Amygdala (tissue), 56 donors: ENCODE measurements at places on chromosomes 6 and 20.

GRCh38 chr6:166333172-166333995 is 9.0 kb downstream of the SFT2D1 start:
- no peak for DNase-seq

DNA sequence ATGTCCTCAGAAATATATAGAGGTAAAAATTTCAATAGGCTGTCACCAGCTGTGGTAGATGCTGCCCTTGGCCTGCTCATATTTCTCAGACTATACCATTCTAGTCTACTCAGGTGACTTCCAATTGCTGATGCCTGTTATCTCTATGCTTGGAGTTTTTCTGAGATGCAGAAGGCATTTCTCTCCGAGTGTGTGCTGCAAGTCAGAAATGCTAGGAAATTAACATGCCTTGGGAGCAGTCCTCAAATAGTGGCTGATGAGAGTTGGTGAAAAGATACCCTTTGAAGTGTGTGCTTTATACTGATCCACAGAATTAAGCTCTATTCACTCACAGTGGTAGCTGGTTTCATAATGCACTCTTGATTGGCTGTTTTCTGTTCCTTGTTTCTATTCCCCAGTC is 43.2 kb upstream of the PKIB start:
- DNase-seq, result no peak

DNA sequence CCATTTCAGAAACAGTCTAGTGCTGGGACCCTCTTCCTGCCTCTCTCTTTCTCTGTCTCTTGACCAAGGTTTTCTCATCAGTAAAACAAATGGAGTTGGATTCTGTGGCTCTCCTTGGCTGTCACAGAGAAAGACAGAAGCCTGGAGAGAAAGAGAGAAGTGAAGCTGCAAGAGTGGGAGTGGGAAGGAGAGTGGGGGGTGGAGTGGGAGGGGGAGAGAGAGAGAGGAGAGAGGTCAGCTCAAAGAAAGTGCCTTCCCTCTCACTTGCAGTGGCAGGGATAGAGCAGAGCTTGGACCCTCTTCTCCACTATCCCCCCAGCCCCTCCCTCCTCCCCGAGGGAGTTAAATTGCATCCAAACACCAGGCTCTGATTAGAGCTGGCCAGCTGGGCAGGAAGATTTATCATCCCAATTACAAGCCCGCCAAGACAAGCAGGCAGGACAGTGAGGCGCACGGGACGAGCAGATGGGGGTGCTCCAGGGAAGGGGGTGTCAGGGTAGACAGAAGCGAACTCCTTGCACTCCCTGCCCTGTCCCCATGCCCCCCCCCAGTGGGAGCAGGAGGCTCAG is 74.3 kb downstream of the CD40 start:
- DNase-seq, result no peak

- no peak for DNase-seq
These were observed at the start of gene FOXA2 for GRCh38 chr20:22584522-22584921. Gene FOXA2, minus strand, starts transcription at chr20:22584572. Its CDS starts 294 bp downstream, at chr20:22584278.

DNA sequence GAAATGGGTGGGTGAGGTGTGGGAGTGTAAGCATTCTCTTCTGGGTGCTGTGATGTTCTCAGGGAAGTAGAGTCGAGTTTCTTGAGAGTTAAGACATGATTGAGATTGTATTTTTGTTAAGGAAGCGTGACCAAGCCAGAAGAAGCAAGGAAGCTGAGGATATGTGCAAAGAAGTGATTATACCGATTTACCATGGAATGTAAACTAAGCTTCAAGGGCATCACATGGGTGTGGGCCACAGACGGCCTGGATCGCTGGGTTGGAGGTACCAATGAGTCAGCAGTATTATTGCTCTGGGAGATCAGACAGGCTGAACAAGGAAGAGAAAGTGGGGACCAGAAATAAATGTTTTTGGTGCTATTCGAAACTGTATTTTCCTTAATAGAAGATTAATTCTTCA is 184.1 kb upstream of the GMDS start:
- DNase-seq, result no peak

DNA sequence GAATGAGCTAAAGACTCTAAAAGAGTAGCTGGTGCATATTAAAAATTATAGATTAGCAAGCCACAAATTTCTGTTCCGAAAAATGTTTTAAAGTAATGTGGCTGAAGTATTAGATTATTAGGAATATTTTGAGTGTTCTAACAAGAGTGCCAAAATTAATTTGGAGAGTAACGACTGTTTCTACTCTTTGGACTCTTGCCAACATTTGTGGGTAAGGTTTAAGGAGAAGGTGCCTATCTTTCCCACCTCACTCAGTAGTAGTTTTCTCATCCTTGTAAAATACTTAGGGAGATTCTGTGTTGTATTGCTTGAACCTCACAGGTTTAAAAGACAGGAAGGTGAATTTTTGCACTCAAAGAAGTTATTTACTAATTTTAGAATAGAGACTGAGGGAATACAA is 5.0 kb downstream of the HSF2 start:
- DNase-seq, result no peak

GRCh38 chr20:63337786-63338420 is 23.2 kb downstream of the CHRNA4 start:
- DNase-seq, result no peak

DNA sequence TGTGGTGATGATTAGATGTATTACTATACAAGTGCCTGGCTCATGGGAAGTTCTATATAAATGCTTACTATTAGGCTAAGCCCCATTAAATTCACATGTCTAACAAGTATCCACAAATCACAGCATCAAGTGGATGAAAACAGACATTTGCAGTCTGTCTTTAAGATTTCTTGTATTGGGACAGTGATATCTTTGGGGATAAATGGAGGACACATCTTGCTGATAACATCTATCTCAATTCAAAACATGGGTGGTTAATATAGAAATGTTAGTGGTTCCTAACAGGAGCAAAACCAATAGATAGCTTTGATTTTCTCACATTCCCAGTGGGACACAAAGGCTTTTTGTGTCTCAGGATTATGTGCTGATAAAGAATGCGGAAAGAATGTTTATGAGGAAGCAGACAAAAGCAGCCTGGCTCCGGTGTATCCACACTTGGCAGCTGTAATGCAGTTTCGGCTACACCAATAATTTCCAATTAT is 29.3 kb downstream of the PTPRK start:
- DNase-seq, result no peak

- DNase-seq, result no peak
These were observed 61.6 kb upstream of the DSP start for GRCh38 chr6:7479801-7480266.

- DNase-seq, result no peak
These were observed 17.8 kb upstream of the CST9L start for GRCh38 chr20:23585808-23586734.

GRCh38 chr20:21246161-21246560 is 57.0 kb upstream of the XRN2 start:
- no peak for DNase-seq

GRCh38 chr6:150685860-150686259 is 86.2 kb downstream of the PLEKHG1 start:
- no peak for DNase-seq

DNA sequence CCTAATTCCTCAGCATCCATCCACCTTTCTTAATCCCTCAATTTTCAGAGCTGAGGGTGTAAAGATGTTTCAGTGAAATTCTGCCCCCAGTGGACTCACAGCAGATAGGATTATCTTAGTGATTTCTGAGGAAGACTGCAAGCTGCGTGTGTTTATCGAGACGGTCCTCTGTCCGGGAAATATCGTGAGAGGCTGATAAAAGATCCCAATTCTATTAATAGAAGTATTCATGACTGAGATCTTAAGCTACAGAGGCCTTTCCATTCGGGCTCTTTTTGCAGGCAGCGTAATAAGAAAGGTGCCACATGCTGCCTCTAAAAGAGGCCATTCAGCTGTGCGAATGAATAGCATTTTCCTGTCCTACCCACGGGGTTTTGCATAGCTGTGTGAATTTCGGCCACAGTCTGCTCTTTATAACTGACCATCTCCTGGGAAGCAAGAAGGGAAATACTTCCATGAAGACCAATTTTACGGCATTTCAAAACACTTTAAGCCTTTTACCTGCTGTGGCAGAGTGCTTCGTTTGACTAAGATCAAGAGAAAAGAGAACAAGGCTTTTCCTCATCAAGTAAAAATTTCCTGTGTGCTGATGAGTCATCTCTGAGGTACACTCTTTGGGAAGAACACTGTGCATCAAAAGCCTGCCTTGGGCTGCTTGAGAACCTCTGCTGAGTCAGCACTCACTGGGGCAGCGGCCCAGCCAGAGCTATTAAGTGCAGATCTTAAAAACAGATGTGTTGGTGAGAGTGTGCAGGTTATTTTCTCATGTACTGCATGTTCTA is 208.8 kb downstream of the ARHGAP18 start:
- DNase-seq, result peak; percentile 15

DNA sequence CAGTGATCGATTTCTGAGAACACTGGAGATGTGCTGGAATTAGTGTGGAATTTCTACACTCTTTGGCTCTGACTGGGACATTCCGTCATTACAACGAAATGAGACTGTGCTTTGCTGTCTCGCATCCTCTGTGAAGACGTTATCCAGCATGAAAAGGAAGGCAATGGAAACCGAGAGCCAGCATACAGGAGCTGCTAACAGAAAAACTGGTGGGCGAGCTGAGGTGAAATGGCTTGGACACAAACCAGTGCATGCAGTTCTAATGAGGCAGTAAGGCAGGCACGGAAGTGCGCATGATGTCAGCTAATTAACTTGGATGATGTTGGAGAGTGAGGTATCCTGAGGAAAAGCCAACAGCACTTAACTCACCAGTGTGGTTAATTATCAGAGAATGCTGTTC is 202.8 kb upstream of the AGPAT4 start:
- no peak for DNase-seq

DNA sequence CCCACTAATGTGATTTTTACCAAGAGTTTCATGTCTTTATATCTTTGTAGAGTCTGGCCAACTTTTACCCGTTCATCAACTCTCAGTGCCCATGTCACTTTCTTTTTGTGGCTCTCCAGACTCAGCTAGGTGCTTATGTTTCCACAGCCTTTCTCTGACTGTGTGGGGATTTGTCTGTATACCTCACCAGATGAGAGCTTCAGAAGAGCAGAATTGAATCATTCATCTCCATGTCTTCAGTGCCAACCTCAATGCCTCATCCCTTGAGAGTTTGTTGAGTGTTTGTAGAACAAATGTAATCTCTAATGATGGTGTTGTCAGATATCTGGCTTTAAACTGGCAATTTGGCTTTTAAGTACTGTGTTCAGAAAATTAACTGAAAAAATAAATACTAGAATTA is 16.8 kb upstream of the CCN2 start:
- no peak for DNase-seq

DNA sequence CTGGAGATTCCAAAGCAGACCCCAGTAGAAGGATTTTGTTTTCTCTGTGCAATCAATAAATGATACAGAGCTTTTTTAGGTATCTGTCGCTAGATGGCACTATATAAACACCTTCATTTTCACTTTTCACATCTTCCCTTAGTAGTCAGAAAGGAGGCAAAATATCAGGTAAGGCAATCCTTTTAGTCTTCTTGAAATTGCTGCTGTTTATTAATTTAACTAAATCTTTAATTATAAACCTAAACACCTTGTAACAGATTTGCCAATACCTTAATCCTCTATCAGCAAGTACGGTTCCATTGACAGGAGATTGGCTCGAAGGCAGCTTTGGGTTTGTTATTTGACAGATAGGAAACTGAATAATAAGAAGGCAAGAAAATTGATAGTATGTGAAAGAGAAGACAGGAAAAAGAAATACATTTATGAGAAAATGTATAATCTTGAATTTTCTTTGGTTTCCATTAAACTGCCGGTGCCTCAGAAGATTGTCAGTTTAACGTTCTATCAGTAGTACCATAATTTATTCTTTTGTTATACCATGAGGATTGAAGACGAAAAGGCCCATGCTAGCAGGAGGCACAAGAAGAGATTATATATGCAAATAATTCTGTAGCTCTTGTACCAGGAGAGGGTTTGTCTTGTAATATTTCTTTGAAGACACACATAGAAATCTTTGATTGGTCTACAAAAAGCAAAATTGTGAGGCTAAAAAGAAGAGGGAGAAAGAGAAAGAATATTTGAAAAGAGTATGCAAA is 23.5 kb upstream of the IBTK start:
- DNase-seq, result no peak

DNA sequence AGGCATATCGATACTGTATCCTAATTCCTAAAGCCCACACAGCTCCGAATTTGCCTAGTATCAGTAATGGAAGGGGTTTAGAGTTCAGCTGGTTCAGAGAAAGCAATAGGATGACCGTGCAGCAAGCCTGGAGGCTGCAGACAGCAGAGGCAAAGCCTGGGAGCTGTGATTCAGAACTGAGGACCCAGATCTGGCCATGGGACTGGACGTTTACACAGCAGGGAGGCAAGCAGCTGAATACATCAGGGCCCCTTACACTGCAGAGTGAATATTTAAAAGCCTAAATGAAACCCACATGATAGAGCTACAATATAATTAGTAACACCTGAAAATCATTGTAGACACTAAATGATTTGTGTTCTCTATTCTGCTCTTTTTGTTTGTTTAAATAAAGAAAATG is 38.0 kb downstream of the ELOVL2 start:
- no peak for DNase-seq
